Suppressor macrophage treated with lipopolysaccharide for 1 hour (primary cell): ENCODE measurements at places on chromosomes 6 and 20.

DNA sequence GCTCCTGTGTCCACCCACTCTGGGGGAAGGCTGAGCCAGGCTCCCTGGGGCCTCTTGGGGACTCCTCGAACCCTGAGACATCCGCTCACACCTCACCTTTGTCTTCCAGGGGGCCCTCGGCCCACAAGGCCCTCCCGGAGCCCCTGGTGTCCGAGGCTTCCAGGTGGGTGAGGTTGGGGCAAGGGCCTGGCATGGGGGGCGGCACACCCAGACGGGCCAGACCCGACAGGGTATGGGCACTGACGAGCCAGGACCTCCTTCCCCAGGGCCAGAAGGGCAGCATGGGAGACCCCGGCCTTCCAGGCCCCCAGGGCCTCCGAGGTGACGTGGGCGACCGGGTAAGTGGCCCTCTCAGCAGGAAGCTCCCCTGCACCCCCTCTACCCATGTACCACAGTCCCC, 13.4 kb downstream of the COL9A3 start:
- no peak for DNase-seq

- DNase-seq: no peak
Observed at GRCh38 chr6:82957868-82958245, 107.8 kb downstream of the UBE3D start.

DNA sequence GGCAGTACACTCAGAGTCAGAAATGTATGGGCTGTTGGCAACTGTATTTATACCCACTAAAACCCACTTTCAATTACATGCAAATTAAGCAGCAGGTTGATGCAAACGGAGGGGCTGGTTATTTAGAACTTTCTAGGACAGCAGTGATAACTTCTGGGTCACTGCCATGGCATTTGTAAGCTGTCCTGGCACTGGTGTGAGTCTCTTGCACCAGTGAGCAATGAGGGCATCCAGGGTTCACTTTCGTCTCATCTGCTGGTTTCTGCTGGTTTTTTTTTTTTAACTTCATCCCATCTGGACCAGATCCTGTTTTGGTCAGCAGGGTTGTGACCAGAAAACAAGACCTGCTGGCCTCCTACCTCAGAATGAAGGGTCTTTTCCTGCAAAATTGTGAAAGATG, 49.2 kb downstream of the CDH26 start:
- no peak for DNase-seq

- peak; percentile 61 for DNase-seq
Observed at GRCh38 chr6:135423649-135424128, 73.9 kb downstream of the AHI1 start.

DNA sequence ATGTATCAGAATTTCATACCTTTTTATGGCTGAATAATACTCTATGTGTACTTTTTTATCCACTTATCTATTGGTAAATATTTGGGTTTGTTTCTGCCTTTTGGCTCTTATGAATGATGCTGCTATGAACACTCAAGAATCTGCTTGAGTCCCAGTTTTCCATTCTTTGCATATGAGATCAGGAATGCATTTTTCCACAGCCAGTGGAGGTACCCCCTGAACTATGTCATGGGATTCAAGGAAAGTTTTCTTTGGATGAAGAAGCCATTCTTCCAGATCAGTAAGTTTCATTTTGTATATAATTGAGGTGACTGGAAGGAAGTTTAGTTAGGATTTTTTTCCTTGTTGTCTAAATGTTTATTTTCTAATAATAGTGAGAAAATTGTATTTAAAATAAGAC, 40.9 kb downstream of the NKX2-4 start:
- DNase-seq: no peak

- peak; percentile 57 for DNase-seq
Observed at GRCh38 chr6:31122791-31123706, 2.8 kb upstream of the CDSN start.

DNA sequence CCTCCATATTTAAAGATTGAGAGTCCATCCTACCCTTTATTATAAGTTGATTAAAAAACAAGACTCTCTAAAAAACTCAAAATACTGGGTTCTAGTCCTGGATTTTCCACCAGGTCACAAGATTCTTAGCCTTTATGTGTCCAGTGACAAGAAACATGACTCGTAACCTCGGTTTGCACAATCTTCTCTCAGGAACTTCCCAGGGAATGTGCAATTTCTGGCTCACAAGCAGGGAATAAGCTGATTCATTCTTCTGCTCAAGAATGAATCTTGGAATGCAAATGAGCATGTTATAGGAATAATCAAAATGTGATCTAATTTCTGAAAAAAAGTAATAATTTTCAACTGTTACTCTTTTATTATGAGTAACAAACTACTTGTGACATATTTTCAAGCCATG, 45.1 kb downstream of the OGFRL1 start:
- DNase-seq: peak; percentile 99

- DNase-seq: no peak
Observed at GRCh38 chr6:75402296-75402695, 91.3 kb downstream of the FILIP1 start.

- DNase-seq: no peak
Observed at GRCh38 chr6:131729550-131729949, 18.7 kb upstream of the CTAGE9 start.

DNA sequence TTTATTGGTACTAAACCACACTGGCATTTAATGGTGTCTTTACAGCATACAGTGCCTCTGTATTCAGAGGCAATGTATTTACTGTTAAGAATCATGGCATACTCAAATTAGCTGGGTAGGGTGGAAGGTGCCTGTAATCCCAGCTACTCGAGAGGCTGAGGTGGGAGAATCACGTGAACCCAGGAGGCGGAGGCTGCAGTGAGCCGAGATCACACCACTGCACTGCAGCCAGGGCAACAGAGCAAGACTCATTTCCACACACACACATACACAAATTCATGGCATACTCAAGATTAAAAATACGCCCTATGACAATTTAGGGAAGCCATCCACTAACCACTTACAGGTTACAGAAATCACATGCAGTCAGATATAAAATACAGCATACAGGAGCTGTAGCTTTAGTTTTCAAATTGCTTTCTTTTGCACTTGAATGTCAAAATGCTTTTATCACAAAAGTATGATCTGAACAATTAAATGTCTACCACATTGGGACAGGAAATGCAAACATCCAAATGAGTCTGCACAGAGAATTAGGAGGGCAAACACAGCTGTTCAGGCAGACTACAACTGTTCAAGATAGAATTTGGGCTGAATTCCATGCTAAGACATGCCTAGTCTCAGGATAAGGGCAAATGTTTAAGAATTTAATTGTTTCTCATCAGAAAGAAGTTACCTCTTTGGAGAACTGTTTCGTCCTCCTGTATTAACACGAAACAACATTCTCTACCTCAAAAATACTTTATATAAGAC, 36.4 kb downstream of the CSNK2A1 start:
- DNase-seq: no peak

- DNase-seq: no peak
Observed at GRCh38 chr20:13353261-13353945, 132.3 kb downstream of the ISM1 start.

DNA sequence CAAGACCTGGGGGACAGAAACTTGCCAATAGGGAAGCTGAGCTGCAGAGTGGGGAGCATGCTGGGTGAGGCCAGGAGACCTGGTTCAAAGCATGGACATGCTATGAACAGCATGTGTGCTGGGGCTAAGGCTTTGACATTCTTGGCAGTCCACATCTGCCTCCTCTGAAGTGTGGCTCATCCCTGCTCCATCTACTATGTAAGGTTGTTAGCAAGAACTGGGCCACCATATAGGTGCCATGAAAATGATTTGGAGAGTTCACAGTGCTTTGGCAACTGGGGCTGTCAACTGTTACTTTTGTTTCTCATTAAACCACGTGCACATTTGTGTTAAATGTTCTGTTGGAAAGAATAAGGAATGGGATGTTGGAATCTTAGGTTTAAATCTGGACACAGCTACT, 311.1 kb downstream of the CDC5L start:
- no peak for DNase-seq

DNA sequence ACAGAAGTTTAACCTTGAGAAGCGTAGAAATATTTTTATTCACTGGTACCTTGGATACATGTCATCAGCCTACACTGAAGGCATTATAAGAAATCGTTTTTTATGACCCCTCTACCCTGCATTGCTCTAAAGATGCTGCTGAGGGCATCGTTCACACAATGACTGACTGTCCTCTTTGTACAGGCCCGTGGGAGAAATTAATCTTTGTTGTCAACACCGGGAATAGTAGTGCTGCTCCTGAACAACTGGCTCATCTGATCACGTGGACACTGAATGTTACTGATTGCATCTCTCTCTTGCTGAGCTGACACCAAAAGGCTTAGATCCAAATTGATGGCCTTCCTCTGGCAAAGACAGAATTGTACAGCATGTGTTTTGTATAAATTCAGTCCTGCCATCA, 157.1 kb upstream of the SMLR1 start:
- DNase-seq: no peak

DNA sequence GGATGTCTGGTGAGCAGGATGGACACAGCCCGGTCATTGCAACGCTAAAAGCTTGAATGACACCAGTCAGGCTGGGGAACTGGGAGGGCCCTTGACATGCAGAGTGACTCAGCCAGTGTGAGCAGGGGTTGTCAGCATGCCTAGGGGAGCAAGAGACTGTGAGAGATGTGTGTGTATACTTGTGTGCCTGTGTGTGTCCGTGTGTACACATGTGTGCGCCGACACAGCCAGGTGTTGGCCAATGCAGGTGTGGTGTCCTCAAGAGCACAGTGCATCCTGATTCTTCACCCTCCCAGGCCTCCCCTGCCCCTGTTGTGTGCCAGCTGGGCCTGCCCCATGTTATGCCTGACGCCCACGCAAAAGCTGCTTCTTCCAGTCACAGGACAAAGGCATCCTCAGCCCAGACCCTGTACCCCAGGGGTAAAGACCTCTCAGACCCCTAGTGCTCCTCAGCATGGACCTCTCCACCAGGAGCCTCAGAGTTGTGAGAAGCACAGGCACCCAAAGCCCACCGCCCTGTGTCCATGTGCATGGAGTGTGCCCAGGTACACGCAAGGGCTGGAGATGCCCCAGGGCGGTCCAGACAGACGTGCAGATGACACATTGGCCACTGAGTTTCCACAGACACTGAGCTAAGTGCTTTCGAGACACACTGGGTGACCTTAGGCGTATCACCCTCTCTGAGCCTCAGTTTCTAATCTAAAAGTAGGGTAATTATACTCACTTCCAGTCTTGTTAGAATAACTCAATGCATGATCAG, 16.6 kb downstream of the NRSN2 start:
- peak; percentile 68 for DNase-seq

DNA sequence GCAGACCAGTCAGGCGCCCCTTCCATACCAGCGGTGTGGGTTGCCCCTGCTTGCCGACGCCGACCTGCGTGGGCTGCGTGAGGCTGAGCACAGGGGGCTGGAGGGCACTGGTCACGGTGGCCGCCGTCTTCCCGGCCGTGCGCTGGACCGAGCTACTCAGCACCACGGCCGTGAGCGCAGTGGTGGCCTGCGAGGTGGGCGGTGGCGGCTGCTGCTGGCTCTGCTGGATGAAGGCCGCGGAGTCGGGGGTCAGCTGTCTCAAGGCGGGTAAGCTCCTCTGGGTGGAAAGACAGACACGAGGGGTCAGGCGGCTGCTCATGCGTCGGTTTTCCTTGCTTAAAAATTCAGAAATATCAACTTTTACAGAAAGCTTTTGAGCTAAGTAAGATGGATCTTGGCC, 59.2 kb downstream of the TAF4 start:
- no peak for DNase-seq

DNA sequence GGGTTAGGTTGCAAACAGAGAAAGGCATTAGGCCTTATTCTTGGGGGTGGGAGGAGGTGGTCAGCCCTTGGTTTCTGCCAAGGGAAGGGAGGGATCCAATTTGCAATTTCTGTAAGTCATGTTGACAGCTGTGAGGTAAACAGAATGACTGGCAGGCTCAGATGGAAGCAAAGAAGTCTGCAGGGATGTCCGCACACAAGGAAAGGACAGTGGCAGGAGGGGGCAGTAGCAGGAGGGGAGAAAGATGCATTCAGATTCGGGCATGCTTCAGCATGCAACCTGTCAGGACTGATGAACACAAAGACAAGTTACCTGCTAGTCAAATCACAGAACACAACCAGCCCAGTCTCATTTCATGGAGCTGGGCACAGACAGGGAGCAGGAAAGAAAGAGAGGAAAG, 217.9 kb upstream of the FOXA2 start:
- DNase-seq: no peak

- DNase-seq: no peak
Observed at GRCh38 chr6:25370178-25371036, 91.2 kb downstream of the CARMIL1 start.

- DNase-seq: no peak
Observed at GRCh38 chr20:6898928-6899327, 131.4 kb downstream of the BMP2 start.

DNA sequence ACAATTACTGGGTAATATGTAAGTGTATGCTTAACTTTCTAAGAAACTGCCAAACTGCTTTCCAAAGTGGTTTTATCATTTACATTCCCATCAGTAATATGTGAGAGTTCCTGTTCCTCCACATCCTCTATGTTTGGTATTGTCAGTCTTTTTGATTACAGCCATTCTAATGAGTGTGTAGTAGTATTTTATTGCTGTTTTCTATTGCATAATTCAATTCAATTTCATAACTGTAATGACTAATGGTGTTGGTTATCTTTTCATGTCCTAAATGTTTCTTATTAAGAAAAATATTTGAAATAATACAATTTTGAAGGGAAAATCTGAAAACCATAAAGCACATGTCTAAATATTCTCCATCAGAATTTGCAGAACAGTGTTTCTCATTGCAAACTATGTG, 119.3 kb downstream of the MAP3K7 start:
- no peak for DNase-seq

DNA sequence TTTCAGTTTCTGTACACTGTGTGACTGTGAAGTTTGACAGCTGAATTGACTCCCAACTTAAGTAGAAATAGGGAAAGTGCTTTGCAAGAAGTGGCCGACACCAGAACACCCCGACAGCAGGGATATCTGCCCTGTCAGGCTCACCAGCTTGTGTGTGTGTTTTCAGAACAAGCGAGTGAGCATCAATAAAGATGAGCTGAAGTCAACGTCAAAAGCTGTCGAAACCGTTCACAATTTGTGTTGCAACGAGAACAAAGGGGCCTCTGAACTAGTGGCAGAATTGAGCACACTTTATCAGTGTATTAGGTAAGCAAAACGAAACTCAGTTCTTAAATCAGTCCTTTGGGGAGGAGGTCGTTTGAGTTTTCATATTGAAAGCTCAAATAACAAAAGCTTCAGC, 10.7 kb downstream of the NELFCD start:
- DNase-seq: no peak

DNA sequence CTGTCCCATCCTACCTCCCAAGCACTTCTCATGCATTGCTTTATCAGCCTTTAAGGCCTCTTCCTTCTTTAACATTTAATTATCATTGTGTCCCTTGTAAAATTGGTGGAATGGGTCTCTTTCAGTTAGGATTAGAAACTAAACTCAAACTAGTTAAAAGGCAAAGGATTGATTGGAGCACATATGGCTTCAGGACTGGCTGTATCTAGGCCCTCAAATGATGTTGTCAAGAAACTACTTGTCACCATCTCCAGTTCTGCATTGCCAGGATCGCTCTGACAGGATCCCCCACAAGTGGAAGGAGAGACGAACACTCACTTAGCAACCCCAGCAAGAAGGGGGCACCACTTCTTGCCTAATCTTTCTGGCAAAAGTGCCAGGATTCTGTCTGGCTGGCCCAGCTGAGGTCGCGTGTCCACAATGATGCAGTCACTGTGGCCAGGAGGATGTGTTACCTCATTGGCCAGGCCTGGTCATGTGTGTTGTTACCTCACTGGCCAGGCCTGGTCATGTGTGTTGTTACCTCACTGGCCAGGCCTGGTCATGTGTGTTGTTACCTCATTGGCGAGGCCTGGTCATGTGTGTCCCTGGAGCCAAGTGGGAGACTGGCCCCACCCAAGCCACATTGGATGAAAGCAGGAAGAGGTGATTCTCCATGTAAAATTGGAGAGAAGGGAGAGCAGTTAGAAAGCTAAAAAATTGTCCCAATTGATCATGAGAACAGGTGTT, 5.0 kb downstream of the BANF2 start:
- no peak for DNase-seq
